ENCODE measurements at places on chromosomes 5 and 9.

DNA sequence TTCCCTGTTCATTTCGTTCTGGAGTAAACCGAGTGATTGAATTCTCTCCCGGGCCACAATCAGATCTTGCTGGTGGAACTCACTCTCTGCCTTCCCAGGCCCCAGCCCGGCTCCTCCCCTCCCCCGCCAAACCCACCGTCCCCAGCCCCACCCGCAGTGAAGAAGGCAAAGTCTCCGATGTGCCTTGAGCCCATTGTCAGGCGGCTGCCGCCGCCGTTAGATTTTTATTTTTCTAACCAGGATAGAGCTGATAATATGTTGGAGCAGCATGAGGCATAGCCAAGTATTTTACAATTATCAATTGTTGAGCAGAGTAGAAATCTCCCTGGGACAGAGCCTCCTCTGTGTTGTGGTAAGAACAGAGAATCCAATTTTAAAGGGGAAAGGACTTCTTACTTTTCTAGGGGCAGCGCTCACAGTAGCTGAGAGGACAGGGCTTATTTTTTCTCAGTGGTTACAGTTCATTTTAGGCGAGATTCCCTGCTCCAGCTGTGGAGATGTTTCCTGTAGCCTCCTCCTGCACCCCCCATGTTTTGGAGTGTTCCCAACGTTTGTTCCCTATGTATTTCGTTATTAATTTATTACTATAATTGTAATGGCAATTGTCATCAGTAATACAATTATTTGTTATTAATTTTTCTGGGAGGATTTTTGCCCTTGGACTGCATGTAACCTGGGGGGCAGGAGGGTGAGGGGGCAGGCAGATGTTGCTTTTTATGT is 1.3 kb downstream of the PSAT1 start:
- DNase-seq: no peak

DNA sequence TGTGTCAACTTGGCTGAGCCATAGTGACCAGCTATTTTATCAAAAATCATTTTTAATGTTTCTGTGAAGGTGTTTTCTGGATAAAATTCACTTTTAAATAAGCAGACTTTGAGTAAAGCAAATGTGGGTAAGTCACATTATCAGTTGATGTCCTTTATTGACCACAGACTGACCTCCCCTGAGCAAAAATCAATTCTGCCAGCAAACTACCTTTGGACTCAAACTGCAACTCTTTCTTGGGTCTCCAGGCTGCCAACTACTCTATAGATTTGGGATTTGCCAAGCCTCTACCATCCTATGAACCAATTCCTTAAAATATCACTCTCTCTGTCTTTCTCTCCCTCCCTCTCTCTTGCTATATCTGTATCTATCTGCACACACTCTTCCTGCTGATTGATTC is 1571.7 kb upstream of the NUDT12 start:
- no peak for DNase-seq

DNA sequence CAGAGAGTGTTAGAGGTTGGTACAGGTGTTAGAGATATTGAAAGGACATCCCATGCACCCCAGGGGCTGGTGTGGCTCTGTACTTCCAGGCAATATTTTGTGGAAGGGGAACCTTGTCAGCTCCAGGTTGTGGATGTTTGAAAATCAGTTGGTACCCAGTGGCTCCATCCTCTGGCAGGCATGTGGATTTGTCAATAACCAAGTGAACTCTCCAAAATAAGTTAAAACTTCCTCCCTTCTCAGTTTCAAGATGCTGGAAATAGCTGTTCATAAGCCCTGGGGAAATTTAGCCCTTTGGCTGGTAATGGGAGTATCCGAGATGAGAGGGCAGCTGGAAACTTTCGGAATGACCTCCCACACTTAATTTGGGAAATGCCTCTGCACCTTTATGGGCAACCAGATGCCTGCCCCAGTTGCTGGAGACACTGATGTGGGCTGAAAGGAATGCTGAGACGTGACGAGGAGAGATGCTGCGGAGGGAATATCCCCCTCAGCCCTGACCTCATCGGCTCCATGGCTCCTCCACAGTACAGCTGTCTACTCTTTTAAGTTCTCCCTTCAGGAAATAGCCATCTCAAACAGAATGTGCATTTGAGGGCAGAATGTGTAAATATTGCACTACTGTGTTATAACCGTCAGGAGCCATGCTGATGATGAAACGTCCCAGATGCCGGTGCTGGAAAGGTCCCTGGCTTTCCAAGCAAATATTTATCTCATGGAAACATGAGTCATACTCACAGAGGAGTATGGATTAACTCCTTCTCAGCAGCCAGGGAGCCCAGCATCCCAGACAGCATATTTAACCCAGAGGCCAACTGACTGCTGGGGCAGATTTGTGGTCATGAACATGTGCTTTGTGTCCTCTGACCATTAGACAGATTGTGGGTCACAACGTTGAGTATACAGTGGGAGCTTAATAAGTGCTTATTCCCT is 29.5 kb downstream of the TGFBI start:
- no peak for DNase-seq

DNA sequence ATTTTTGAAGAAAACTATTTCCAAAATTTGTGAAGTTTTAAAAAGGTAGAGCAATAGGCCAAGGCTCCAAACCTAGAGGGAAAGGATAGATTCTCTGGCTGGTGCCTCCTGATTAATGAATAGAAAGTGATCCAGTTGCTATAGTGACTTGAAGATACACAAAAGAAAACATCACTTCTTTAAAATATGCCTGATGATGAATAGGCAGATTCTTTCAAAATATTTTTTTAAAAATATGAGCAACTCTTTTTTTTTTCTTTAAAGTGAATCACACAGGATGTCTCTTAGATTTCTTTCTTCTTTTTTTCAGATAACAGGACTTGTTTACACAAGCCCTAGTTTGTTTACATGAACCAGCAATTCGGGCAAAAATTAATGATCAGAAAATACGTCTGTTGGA is 124.4 kb downstream of the RFK start:
- no peak for DNase-seq

- DNase-seq: no peak
These were observed 2.5 kb downstream of the F2R start for GRCh38 chr5:76718381-76718832.

DNA sequence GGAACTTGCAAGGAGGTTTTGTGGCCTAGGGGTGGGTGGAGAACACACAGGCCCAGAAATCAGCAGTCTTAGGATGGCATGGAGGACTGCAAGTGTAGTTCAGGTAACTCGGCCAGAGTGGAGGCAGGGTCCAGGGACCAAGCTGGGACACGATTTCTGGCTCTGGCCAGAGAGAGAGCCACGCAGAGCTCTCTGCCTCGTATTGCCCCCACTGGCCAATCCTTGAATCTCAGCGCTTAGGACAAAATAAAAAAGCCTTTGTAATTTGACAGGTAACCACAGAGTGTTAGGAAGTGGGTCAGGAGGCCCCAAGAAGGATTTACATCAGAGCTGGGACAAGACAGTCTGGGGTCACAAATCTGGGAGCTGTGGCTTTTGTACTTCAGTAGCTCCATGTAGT is 11.7 kb downstream of the MAP3K1 start:
- DNase-seq: no peak

DNA sequence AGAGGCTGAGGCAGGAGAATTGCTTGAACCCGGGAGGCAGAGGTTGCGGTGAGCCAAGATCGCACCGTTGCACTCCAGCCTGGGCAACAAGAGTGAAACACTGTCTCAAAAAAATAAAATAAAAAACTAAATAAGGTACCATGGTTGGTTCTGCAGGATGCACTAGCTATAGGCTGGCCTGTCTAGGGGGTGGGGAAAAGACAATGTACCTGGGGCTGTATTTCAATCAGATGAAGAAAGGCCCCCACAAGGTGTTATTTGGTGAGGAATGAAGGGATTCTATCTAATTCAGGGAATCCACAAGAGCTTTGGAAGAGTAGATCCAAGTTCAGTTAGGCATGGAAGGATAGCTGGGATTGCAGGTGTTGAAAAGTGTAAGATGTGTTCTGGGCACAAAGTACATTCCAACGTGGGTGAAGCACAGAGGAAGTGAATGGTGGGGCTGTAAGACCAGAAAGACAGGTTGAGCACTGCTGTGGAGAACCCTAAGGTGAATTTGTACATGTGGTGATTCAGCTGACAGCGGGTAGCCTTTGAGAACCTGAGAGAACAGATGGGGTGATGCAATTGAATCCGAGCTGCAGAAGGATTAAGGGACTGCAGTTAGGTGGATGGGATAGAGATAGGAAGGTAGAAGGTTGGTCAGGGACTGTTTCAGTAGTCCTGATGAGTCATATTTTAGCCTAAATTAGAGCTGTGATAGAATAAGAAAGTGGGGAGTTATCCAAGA is 71.8 kb downstream of the CAST start:
- DNase-seq: no peak

- peak; percentile 10 for DNase-seq
These were observed 802 bp downstream of the ITGA2 start for GRCh38 chr5:52989781-52990527.

GRCh38 chr5:134758176-134758503 is 439 bp upstream of the DDX46 start:
- no peak for DNase-seq

- DNase-seq: no peak
These were observed 249.7 kb upstream of the MAP3K1 start for GRCh38 chr5:56565644-56566043.

DNA sequence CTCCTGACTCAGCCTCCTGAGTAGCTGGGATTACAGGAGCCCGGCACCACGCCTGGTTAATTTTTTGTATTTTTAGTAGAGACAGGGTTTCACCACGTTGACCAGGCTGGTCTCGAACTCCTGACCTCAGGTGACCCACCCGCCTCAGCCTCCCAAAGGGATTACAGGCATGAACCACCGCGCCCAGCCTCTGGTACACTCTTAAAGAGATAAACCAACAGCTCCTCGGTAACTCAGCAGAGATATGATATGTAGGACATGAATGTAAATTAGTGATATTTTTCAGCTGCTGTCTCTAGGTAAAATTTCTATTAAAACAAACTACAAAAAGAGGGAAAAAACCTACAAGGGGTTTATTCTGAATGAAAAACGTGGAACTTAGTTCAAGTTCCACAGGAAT is 42.8 kb upstream of the HK3 start:
- DNase-seq: no peak

DNA sequence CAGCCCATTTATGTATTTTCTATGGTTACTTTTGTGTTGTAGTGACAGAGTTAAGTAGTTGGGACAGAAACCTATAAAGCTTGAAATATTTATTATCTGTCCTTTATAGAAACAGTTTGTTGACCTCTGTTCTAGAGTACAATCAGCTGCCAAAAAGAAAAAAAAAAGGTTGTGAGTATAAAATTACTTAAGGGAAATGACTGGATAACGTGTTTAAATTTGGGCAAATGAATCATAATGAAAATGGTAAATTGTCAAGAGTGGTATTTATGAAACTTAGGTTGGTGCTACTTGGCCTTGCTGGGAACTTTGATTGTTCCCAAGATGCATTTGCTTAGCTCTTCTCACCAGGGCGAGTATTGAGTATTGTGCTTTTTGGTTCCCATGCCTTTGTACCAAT is 70.2 kb upstream of the IL6ST start:
- no peak for DNase-seq

- no peak for DNase-seq
These were observed 446.1 kb upstream of the CDH10 start for GRCh38 chr5:25090854-25091253.

DNA sequence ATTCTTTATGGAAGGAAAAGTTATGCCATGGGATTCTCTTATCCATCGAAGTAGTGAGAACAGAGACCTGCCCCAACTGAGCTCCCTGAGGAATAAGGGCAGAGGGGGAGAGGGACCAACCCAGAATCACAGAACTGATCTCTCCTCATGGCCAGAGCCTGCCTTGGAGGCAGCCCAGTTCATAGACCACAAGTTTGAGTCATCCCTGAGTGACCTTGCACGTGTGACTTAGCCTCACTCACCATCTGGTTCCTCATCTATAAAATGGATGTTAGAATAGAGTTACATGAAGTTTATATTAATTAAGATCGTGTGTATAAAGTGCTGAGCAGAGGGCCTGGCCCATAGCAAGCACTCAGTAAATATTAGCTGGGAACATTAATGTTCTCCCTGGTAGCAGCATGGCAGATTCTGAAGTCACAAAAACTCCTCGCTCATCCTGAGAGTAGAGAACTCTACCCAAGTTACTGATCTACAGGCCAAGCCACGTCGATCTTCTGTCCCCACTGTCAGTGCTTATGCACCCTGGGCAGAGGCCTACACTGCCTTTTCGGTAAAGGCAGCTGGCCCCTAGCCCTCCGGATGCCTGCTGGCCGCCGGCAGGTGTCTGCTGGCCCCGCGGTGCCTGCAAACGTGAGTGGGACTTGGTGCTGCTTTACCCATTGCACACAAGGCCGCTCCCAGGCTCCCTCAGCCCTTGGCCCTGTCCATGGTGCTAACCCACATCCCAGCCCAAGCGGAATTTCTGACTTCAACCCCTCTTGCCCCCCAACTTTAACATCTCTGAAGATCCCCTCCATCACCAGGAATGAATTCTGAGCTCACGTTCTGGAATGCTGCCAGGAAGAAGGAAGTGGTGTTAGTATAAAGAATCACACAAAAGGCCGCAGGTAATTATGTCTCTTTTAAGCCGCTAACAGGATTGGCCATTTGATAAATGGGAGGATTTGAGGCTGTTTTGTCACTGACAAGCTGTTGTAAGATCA is 61.1 kb upstream of the ARAP3 start:
- DNase-seq: no peak

GRCh38 chr5:151234476-151235238 is 10.8 kb upstream of the CCDC69 start:
- no peak for DNase-seq

DNA sequence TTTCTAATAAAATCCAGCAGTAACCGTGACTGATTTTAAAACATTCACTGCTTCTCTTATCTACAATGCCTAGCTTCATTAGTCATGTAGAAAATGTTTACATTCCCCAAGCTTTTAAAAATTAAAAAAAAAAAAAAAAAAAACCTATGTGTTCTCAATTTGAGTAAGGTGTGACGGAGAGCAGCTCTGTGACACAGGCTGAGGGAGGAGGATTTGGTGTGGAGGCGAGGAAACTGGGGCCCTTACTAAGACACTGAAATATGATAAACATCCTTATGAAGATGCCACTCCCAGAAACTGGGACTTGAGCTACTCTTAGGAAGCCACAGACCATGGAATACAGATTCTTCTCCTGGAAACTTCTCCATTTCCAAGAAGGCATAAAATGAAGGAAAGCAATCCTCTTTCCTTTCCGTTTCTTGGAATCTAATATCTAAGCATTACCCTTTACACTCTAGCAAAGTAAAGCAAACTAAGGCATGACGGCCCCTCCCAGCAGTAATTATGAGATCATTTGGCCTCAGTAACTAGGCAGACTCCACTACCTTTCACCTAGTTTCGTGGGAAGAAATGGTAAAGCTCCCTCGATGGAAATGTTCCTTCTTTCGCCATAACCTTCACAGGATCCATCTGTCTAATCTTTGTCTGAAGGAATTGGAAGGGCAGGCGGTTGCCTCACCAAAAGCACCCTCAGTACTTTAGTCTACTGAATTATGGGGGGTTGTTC is 23.5 kb downstream of the GRAMD2B start:
- DNase-seq: peak; percentile 18

- DNase-seq: no peak
These were observed 157.8 kb downstream of the RGS3 start for GRCh38 chr9:113621309-113621791.

DNA sequence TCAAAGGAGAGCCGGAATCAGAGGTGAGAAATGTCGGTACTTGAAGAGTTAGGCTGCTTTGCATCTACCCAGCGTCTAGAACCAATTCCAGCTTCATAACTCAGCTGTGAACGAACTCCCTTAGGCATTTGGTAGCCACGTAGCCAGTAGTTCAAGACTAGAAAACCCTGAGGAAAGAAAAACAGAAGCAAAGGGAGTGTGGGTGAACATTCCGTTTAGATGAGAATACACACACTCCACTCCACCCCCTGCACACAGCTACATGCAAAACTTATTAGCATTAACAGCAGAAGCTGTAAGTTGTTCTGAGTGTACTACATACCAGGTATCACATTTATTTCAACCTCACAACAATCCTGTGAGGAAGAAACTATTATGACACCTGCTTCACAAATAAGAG is 78.3 kb downstream of the SMIM23 start:
- DNase-seq: no peak

Data from stimulated activated CD4-positive, alpha-beta T cell treated with anti-CD3 and anti-CD28 coated beads, TNF-alpha, amount 100 ng/mL, for 1 hour (primary cell).